ENCODE measurements at places on chromosomes 7 and 10.

DNA sequence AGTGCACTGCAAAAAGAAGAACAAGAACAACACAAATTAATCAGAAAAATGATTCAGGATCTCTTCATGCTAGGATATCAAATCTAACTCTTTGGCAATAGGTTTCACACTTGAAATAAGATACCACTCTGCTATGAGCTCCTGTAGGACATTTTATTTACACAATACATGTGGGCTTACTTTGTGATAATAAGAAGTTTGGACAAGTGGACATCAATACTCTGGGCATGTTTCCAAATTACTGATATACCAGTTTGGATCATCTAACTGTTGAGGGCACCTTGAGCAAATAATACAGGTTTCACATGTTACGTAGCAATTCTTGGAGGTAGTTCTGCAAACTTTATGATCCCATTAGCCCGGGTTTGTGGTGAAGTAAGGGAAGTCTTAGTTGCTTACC, 59.8 kb downstream of the CPVL start:
- no peak for DNase-seq

DNA sequence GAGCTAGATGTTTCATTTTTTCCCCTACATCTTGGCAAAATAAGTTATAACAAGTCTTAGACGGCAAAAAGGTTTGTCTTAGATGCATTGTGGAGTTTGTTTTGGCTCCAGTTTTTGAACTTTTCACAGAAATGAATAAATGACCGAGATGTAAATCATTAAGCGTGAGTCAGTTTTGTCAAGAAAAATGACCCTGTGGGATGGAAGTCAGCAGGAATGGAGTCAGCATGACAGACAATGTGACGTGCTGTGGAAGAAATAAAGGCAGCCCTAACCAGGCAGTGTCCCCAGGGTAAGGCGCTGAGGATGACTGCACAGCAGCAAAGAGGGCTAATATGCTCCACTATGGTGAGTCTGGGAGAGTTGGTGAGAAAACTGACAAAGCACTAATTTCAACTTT, 163.2 kb downstream of the NOC3L start:
- no peak for DNase-seq

DNA sequence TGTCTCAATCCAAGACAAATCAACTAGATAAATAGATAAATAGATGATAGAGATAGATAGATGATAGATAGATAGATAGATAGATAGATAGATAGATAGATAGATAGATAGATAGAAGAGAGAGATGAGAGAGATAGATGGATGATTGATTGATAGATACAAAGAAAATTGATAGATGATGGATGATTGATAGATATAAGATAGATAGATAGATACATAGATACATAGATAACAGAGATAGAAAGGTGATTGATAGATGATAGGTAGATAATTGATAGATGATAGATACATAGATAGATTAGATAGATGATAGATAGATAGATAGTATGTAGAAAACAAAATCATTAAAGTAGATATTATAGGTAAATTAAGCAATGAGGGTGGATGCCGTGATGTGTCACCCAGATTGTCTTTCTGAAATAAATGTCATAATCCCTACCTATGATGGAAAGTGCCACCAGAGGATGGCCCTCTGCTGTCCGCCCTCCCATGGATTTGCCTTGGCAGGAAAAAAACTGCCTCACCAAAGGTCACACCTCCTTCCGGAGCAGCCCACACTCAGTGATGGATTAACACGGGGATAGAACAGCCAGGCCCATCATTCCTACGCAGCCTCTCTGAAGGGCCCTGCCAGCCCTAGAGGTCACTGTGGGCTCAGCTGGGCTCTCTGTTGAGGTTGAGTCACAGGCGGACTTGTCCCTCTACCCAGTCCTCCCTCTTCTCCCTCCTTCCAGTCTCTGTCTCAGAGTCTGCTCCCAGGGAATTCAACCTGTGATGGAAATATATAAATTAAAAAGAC, 50.8 kb downstream of the KCNH2 start:
- DNase-seq: no peak

GRCh38 chr7:152587366-152587765, 88.6 kb downstream of the XRCC2 start:
- DNase-seq: no peak

DNA sequence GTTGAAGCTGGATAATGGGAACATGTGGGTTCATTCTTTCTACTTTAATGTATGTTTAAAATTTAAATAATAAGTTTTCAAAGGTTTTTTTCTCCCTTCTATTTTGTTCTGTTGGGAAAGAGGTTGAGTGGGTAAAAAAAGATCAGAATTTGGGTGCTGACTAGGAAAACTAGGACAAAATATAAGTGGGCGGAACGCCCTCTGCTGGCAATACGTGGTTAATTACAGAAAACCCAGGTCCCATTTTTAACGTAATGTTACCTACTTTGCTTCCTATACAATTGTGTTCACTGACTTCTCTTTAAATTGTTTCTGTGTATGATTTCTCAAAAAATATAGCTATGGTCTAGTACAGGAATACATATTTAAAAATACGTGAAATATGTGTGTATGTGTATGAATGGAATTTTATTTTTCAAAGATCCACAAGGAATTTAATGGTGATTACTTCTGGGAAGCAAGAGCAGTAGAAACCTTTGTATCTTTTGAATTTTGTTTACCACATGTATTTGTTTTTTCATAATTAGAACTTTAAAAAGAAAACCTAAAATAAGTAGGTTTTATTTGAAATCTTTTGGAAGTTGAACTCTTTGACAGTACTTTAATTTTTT, 8.7 kb downstream of the ECD start:
- DNase-seq: no peak

DNA sequence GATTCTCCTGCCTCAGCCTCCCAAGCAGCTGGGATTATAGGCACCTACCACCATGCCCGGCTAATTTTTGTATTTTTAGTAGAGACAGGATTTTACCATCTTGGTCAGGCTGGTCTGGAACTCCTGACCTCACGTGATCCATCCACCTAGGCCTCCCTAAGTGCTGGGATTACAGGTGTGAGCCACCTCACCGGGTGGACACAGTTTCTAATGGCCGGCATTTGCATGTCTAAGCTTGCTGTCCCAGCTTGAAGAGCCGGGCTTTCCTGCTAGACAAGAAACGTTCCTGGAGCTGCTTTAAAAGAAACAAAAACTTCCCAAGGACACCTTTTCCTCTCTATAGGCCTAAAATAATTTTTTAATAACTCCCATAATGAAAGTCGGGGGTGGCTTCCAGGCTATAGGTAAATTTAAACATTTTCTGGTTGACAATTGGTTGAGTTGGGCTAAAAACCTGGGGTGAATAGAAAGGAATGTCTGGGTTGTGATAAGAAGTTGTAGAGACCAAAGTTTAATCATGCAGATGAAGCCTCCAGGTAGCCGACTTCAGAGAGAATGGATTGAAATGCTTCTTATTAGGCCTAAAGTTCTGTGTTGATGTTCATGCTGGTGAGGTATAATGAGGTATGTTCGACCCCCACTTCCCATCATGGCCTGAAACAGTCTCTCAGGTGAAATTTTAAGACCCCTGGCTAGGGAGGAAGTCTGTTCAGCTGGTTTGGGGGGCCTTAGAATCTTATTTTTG, 8.8 kb downstream of the ACADSB start:
- DNase-seq: no peak

DNA sequence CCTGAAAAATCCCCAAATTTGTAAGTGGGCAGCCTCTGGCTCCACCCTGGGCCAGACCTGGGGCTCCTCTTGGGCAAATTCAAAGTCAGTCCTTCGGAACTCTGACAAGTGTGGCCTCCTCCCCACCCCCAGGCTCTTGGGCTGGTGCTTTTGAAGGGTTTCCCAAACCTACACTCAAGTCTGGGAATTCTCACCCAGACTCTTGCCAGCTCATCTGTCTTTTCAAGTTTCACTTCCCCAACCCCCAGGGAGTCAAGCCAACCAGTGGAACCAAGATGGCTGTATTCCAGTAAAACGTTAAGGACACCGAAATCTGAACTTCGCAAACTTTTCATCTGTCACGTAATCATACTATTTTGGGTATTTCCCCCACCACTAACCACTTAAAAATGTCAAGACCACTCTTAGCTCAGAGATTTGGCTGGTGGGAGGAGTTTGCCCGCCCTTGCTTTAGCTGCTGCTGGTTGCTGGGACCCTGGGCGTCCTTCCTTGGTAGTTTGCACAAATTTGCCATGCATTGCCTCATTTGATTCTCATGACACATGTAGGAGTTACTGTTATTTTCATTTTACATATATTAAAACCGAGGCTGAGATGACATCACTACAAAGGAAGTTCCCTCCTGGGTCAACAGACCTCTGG, 1.7 kb upstream of the MYO1G start:
- DNase-seq: no peak

- DNase-seq: no peak
Measured at GRCh38 chr10:29127731-29128130, 161.1 kb upstream of the LYZL1 start.

GRCh38 chr10:118687472-118687871, 67.3 kb downstream of the CACUL1 start:
- no peak for DNase-seq

- DNase-seq: no peak
Measured at GRCh38 chr7:81186691-81187090, 267.8 kb upstream of the SEMA3C start.

DNA sequence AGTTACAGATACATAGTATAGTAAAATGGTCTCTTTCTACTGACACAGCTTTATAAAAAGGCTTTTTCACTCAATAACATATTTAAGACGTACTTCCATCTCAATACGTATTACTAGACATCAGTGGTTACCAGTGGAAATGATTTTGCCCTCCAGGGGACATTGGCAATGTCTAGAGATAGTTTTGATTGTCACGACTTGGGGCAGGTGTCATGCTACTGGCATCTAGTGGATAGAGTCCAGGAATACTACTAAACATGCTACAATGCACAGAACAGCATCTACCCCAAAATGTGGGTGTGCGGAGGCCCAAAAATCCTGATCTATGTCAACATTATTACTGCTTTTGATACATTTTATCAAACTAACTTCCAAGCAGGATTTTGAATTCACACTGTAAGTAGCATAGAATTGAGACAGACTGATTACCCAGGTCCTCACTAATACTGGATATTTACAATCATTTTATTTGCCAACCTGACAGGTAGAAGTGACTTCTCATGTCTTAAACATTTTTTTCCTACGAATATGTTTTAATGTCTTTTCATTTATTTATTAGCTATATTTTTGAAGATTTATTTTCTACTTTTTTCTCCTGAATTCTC, 53.8 kb downstream of the HGF start:
- DNase-seq: peak; percentile 35

GRCh38 chr7:127586346-127586745, 950 bp upstream of the GCC1 start:
- DNase-seq: no peak

- no peak for DNase-seq
Measured at GRCh38 chr7:12383377-12383776, 20.3 kb downstream of the VWDE start.

- no peak for DNase-seq
Measured at GRCh38 chr10:93218386-93218785, 144.7 kb downstream of the CYP26A1 start.

GRCh38 chr7:1663223-1663622, 6.9 kb upstream of the ELFN1 start:
- no peak for DNase-seq

DNA sequence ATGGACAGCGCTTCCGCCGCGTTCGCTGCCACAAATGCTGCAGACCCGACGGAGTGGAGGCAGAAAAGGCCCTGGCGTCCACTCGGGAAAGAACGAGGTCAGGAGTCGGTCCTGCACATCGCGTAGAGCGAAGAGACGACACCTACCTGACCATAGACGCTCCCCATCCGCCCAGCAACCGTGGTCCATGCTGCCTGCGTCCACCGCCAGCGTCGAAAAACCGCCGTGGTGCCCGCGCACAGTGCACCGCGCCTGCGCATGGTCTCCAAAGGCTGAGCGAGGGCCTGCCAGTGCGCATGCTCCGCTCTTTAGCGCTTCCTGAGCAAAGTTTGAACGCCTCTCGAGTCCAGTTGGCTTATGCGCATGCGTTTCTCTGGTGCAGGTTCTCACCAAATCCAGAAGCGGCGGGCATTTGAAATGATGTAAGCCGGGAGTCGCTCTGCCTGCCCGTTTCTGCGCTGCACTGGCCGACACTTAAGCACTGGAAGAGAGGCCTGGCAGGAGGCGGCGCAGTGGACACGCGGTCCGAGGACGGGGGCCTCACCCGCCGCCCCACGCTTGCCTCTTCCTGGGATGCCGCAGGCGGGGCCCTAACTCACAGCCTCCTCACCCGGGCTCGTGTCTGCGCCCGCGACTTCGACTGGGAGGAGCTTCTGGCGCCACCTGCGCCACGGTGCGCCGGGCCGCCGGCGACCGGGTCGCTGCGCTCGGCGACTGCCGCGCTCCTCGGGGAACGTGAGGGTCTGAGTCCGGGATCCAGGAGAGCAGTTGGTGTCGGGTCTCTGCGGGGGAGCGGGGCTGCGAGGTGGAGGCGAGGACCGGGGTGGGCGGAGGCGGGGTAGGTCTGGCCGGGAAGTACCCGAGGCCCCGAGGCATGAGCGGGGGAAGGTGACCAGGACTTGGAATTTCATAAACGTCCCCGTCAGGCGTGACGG, at the start of gene FAM24B:
FAM24B (minus strand) TSS at position 243 of the 935 bp plus-strand sequence. CDS start 29,066 bp downstream, outside the sequence.
- peak; percentile 86 for DNase-seq

- no peak for DNase-seq
Measured at GRCh38 chr7:137073571-137074325, 205.3 kb downstream of the CHRM2 start.

DNA sequence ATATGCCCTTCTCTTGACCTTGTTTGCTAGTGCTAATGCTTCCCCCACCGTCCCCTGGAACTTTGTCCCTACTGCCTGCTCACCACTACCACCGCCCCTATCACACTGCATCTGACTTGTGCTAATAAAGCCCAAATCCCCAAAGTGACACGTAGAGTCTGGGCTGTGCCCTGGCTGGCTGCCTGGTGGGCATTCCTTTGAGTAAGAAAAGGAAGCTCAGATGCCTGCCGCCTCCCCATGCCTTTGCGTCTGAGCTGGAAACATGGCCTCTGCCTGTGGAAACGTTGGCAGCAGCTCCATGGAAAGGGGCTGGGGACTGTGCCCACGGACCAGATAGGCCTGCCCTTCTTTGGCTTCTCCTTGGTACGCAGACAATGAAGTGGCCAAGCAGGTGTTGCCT, 138.3 kb downstream of the CYP26A1 start:
- DNase-seq: no peak

GRCh38 chr7:114598946-114599345, 184.3 kb downstream of the FOXP2 start:
- DNase-seq: no peak

- DNase-seq: no peak
Measured at GRCh38 chr10:36492590-36493515, 632.5 kb upstream of the ANKRD30A start.

DNA sequence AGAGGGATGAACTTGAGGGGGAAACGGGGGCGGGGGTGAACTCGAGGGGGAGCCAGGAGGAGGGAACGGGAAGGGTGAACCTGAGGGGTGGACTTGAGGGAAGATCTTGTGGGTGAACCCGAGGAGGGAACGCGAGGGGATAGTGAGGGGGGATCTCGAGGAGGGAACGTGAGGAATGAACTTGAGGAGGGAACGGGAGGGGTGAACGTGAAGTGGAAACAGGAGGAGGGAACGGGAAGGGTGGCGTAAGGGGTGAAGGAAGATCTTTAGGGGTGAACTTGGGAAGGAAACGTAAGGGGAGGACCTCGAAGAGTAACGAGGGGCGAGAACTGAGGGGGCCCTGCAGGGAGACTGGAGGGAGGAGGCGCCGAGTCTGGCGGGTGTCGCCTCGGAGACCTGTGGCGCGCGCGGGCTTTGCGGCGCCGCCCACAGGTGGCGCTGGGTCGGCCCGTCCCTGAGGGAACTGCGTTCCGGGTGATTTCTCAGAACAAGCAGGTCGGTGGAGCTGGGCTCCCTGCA, 651 bp downstream of the MYO3A start:
- DNase-seq: no peak

All from DMS 273 treated with DMSO at 0.1 percent for 48 hours (cell line).